ENCODE measurements at places on chromosomes 12 and 14.

- DNase-seq: no peak
These were observed 16.0 kb downstream of the LRTM2 start for GRCh38 chr12:1836241-1836803.

DNA sequence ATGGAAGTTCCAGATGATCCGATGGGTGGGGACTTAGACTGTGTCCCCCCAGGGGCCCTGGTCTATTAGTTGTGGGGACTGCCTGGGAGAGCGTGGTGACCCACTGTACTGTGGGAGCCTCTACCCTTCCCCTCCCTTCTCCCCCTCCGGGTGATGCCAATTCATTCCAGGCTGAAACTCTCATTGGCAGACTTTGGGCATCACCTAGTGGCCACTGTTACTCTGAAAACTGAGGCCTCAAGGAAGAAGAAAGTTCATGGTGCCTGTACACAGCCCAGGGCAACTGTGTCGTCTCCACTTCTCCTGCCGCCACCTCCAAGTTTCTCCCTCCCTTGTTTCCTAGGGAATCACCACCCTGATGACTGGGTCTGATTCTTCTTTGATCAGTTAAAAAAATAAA, 173.6 kb upstream of the ALG10B start:
- DNase-seq: no peak

DNA sequence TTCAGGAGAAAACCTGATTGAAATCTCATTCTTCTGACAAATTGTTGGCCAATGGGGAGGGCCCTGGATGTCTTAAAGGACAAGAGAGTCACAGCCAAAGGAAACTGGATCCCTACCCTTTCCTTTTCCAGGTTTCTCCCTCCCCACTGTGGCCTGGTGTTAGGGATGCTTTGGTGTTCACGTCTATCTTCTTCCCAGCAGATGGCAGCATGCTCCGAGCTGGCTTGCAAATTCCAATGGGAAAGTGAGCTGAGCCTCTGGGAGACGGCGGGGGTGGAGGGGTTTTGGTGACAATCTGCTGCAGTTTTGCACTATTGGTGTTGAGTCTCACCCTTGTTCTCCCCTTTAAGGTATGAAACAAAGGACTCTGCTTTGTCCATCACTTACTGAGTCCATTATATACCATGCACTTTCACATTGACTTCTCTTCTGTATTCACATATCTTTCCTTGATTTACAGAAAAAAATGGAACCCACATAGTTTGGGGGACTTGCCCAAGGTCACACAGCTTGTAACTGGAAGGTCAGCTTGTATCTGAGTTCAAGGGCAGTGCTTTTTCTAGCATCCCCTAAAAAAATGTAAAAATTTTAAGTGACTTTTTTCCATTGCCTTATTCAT, 39.3 kb downstream of the CCDC177 start:
- DNase-seq: no peak

DNA sequence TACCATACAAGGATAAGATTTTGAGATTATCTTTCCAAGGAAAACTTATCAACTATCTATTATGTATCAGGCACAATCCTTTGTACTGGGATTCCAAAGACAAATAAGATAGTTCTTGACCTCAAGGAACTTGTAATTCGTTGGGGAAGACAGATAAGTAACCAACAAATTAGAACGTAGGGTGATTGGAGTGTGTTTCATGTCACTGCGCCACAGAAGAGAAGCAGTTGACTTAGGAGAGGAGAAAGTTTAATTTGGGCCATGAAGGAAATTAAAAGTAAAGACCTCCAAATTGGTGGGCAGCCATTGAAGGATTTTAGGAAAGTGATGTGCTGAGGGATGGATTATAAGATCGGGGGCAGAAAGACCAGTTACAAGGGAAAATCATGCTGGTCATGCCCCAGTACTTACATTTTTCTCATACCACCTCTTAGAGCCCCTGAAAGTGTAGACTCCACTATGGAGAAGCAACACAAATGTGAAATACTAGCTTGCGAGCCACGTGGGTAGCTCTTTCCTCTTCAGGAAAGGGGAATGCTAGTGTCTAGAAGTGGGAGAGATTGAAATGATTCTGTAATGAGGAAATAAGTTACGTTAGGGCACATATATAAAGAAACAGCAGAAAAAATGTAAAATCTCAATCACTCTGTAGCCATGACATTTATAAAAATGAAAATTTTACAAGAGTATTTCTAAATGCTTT, 148.7 kb downstream of the ETV6 start:
- no peak for DNase-seq

DNA sequence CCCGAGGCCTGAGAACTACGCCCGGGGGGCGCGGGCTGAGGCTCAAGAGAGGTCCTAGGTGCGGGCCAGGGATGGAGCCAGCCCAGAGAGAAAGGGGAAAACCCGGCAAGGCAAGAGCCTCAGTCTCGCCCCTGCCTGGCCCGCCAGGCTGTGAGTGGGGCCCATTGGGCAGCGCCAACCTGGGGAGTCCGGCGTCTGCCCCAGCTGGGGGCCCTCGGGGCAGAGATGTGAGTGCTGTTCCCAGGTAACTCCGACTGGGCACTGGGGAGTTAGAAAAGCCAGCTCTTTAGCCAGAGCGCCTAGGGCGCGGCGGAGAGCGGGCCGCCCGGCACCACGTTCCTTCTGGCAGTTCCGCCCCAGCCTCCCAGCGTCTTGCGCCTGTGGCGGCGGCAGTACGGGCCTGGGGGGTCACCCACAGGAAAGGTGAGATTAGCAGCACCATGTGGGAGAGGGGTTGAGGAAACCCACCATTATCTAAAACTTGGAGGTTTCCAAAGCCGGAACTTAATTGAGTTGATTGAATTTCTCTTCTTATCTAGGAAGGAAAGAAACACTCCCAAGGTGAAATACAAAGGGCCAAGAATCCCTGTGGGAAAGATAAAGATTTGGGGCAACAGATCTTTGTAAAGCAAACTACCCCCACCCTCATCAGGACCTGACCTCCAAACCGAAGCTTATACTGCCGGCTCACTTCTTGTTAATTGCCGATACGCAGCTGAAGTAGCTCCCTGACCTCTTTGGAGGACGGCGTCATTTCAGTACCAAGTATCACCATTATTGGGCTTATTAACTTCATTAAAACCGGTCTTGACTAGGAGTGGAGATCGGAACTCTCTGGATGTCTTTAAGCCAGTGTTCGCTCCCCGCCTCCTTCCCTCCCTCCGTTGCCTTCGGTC, 11.6 kb downstream of the OTX2 start:
- no peak for DNase-seq

DNA sequence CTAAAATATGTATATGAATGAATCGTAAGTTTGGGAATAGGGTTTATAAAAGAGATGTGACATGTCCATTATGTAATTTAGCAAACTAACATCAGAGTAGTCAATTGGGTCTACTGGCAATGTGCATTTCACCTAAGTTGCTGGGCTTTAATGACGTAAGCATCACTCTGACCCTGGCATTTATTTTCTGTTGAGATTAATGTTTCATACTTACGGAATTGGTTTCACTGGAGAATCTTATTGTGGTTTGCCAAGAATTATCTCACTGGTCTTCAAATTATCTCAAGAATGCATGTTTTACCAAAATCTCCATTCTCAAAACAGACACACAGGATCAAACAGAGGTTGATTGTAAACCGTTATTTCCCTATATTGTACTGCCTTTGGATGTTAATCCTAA, 437.1 kb downstream of the NPAS3 start:
- DNase-seq: no peak

GRCh38 chr14:75399843-75400775, 27.7 kb upstream of the JDP2 start:
- no peak for DNase-seq

- DNase-seq: no peak
These were observed 51.0 kb downstream of the WDHD1 start for GRCh38 chr14:54975856-54976255.

GRCh38 chr14:32571551-32571950, 242.5 kb downstream of the AKAP6 start:
- no peak for DNase-seq

DNA sequence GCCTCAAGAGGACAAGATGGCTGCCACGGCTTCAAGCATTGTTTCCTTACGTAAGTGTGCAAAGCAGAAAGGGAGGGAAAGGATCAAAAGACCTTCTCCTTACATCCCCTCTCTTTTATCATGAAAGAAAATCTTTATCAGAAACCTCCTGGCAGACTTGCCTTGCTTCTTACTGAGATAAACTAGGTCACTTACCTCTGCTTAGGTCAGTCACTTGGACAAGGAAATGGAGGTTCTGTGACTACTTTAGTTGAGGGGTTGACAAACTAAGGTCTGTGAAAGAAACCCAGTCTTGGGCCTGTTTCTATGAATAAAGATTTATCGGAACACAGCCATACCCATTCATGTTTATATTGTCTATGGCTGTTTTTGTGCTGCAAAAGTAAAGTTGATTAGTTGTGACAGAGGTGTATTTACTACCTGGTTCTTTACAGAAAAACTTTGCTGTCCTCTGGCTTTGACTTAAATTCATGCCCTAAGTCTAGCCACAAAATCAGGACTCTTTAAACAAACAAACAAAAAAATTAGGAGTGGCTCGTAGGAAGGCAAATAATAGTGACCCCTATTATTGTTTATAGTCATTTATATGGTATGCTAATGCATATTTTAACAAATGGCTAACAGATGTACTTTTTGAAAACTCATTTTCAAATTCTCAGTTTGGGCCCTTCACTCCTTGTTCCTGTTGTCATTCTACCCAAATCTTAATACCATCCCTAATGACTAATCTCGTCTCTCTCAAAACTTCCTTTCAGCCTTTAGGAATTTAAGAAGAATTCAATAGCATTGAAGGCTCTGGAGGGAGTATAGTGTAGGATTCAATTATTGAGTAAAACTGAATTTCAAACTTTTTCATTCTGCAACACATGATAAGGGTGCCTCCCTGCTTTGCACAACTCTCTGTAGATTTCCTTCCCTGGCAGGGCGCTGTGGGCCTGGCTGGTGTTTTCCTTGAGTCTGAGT, 42.0 kb upstream of the ATP2B1 start:
- no peak for DNase-seq

- DNase-seq: no peak
These were observed 108.7 kb downstream of the DIP2B start for GRCh38 chr12:50613463-50613862.

- no peak for DNase-seq
These were observed 56.7 kb downstream of the ADIPOR2 start for GRCh38 chr12:1747609-1748008.

- DNase-seq: no peak
These were observed 30.7 kb downstream of the FBRSL1 start for GRCh38 chr12:132520421-132521199.

- DNase-seq: no peak
These were observed 4.4 kb upstream of the DCP1B start for GRCh38 chr12:2008677-2009076.

- no peak for DNase-seq
These were observed 20.7 kb downstream of the NFKBIA start for GRCh38 chr14:35383569-35384454.

GRCh38 chr14:53137568-53138203, 15.4 kb downstream of the DDHD1 start:
- DNase-seq: no peak

DNA sequence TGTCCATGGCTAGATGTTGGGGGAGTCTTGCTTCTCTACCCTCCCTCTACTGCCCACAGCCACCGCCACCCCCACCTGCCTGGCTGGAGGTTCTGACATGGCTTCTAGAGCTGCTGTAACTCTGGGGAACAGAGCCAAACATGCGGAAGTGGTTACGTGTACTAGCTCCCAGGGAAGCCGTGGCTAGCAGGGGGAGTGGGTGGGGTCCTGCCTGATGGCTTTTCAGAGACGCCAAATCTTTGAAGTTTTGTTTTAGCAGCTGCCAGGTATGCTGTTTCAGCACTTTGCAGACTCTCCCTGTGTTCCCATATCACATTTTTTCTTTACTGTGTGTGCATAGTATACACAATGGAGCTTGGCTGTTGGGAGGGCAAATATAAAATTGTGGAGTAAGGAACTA, 150.3 kb downstream of the TGFB3 start:
- DNase-seq: no peak

- DNase-seq: no peak
These were observed 13.2 kb upstream of the TUBA1B start for GRCh38 chr12:49144384-49144783.

- peak; percentile 45 for DNase-seq
These were observed 413.7 kb downstream of the PCNX1 start for GRCh38 chr14:71320734-71321573.

DNA sequence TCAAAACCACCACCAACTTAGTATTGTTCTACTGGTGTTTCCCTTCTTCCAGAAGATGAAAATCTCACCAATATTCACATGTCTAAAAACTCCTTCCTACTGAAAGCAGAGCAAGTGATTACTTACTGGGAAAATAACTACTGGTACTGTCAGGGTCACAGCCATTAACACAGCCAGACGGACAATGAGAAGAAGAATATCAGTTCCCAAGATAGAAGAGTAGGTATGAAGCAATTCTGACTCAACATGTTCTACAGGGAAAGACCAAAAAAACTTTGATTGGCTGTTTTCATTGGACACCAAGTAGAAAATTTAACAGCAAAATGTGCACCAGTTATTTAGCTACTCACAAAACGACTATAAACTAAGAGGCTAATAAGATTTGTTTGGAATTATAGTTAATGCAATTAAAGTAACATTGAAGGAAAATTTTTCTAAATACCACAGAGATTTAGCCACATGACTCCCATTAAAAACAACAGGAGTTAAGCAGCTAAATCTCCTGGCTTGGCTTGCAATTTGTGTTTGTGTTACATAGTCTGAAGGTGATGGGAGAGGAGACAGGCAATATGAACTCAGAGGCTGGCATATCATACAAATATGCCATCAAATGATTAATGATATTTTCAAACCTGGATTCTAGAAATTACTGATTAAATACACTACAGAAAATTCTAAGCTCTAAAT, 9.5 kb downstream of the SLC38A2 start:
- DNase-seq: no peak

- no peak for DNase-seq
These were observed 229.2 kb upstream of the GARIN6 start for GRCh38 chr12:99418379-99418778.

- no peak for DNase-seq
These were observed 1.6 kb upstream of the CD9 start for GRCh38 chr12:6198556-6198955.

- no peak for DNase-seq
These were observed 2.5 kb upstream of the SOS2 start for GRCh38 chr14:50233951-50234250.

Measured in T-helper 17 cell (primary cell).